Placental epithelial cell (primary cell): ENCODE measurements at places on chromosomes 7 and 10. TPM values are rescaled to one million over a fixed set of nuclear protein-coding genes. Genes with fewer than 3 reads are reported as not detected.

ENTPD1 gene
- total RNA-seq = 0.11 TPM in 1 of 2 replicates, not detected in the other

HOXA4 gene
- total RNA-seq = 0.43 and 1.6 TPM in 2 replicates

CYP3A7 gene
- 0.22 TPM in 1 of 2 replicates, not detected in the other for total RNA-seq

TCAF1 gene
- total RNA-seq = 58.1 and 82.0 TPM in 2 replicates

HUS1 gene
- total RNA-seq = 14.1 and 21.7 TPM in 2 replicates
